ENCODE measurements at places on chromosomes 11 and 22. TPM values are rescaled to one million over a fixed set of nuclear protein-coding genes. Genes with fewer than 3 reads are reported as not detected.

- DNase-seq = no peak
Observed at GRCh38 chr22:37163096-37163489, 13.4 kb upstream of the IL2RB start.

DNA sequence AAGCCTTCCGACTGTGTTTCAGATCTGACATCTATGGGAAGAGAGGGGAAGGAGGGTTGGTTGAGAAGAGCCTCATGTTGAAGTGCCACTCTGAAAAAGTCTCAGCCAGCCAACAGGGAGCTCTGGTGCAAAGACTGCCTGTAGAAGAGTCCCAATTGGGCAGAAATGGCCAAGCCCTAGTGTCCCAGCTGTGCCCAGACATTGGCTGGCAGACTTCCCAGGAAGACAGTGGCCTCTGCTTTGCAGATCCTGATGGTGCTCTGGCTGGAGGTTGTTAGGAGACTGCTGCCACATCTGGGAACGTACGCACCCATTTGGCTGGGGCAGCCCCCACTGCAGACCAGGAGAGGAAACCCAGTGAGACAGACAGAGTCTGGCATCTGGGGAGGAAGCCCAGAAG is 3.2 kb upstream of the PLA2G3 start:
- peak; percentile 25 for DNase-seq

GRCh38 chr11:100674212-100674611 is 12.9 kb upstream of the ARHGAP42 start:
- DNase-seq = no peak

- DNase-seq = no peak
Observed at GRCh38 chr11:1592628-1593027, 5.5 kb downstream of the KRTAP5-2 start.

Gene MS4A6E
- not detected for total RNA-seq

DNA sequence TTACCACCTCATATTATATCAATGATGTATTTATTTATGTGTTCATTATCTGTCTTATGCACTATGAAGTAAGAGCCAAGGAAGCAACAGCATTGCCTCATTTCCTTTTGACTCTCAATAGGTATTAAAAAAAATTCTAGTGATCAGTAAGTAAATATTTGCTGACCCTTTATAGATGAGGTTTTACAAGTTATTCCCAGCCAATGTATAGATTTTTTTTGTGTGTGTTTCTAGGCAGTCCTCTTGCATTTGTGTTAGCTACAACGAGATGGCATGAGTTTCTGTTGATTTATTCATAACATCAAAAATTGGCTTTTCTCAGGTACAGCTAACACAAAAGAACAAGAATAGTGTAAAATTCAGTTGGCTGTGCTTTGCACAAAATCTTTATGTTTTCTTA is 4.7 kb downstream of the OR1S2 start:
- no peak for DNase-seq

GRCh38 chr11:72741849-72742512 is 10.2 kb downstream of the ARAP1 start:
- DNase-seq = no peak

DNA sequence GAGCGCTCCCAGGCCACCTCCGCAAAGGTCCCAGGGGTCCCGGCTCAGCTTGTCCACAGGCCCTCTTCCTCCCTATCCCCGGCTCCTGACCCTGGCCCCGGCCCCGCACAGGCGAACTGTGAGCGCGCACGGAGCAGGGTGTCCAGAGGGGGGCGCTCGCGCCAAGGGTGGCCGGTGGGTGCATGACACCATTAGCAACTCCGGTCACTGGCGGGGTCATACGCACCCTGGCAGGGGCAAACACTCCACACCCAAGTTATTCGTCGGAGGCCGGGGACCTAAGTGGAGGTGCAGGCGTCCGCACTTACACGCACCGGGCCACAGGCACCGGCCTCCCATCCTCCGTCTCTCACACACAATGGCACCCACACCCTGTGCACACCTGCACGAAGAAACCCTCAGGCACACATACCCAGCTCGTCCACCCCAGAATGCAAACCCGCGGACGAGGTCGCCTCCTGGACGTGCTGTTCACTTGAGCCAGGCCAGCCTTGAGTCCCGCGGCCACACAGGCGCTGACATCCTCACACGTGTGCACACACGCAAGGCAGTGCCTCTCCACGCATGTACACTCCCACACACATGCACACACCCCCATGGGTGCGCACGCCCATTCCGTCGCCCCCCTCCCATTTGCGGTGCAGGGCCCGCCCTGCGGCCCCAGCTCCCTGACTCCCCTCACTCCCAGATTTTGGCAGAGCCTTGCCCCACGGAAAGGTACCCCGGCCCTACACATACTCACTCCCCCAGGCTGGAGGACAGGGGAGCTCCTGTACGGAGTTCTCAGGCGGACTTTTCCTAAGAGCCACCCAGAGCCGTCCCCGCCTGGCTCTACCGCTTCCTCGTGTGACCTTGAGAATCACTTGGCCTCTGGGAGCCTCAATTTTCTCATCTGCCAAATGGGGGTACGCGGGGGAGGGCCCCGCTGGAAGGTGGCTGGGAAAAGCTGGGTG is at the start of gene RASGRP2:
Gene RASGRP2, minus strand, starts transcription at position 552 of the 953 bp plus-strand sequence. CDS start 1,276 bp downstream, outside the sequence.
- peak; percentile 95 for DNase-seq

Gene PRRG4
- total RNA-seq = 2.9 TPM

Gene C11orf91
- total RNA-seq = 1.4 TPM

Gene SLC22A12
- total RNA-seq = not detected

GRCh38 chr22:41445129-41446056 is 1.2 kb downstream of the TOB2 start:
- DNase-seq = peak; percentile 85

Gene SHISAL1
- total RNA-seq = 0.36 TPM

Gene FAT3
- 24.9 TPM for total RNA-seq

Gene SLC5A4
- not detected for total RNA-seq

- DNase-seq = peak; percentile 84
Observed at GRCh38 chr22:36442506-36443197, 38.8 kb downstream of the TXN2 start.

Data from endodermal cell (in vitro differentiated cells).